ENCODE measurements at places on chromosomes 3 and 15.
A peak's percentile ranks its signal among the peaks of the same experiment; 100 is the strongest.

GRCh38 chr15:38504680-38505467 lies 50.9 kb downstream of the FAM98B start:
- peak; percentile 26 for DNase-seq

DNA sequence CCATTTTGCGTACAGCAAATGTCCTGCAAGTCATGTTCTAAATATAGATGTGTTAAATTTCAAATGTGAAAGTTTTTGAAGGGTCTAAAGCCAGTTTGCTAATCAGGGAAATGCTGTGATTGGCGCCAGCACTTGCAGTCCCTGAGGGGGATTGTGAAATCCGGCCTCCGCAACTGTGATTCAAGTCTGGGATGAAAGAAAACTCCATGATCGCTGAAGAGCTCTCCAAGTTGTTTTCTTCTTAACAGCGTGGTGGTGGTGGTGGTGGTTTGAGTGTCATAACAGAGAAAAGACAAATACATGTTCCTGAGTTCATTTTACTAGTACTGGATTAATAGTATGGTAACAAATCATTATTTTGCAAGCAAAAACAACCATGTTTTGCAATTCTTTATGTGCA lies 51.8 kb downstream of the MITF start:
- peak; percentile 81 for DNase-seq

- no peak for DNase-seq
Observed at GRCh38 chr3:154829929-154830328, 250.2 kb upstream of the MME start.

GRCh38 chr3:81339040-81339845 lies 422.2 kb downstream of the GBE1 start:
- DNase-seq: peak; percentile 51

DNA sequence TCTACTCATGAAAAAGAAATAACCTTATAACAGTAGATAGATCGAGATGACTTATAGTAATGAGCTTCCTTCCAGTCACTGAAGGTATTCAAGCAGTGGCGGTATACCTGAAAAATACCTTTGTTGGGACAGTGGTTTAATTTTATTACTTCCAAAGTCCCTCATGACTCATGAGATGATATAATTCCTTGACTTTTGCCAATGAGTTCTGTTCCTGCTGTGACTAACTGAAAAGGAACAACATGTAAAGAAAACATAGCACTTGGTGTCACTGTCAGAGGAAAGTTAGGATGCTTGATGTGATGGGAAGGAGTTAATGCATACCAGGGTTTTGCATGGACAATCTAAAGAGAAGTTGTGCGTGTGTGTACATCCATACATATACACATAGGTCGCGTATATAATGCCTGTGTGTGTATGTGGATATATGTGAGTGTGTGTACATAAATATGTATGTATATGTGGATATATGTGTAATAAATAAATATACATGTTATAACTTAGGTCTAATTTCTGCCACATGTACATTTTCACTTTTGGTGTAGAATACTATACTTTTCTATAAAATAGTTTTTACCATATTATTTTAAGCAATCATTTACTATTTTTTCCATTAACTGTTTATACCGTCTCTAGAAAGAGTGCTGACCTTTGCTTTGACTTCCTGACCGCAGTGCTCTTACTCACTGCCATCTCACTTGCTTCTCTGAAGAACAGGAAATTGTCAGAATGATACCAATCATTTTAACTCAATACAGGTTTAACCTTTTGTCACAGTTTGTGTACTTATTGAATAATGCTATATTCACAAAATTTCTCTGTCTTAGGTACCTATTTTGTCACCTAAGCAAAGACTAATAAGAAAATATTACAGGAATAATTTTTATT lies 12.6 kb upstream of the PAK2 start:
- peak; percentile 74 for DNase-seq

GRCh38 chr3:159852821-159853505 lies 135.7 kb upstream of the IL12A start:
- DNase-seq: peak; percentile 78

GRCh38 chr15:65907661-65908060 lies 38.4 kb downstream of the RAB11A start:
- no peak for DNase-seq

GRCh38 chr3:101888653-101889052 lies 39.3 kb downstream of the NFKBIZ start:
- DNase-seq: no peak

- DNase-seq: no peak
Observed at GRCh38 chr3:168220556-168220955, 124.8 kb upstream of the GOLIM4 start.

All from renal cortical epithelial cell (primary cell).